ENCODE measurements at places on chromosomes 5 and 9.

- DNase-seq: no peak
These were observed 83.0 kb upstream of the GLIS3 start for GRCh38 chr9:4382722-4383317.

GRCh38 chr9:119611565-119611964, 242.3 kb upstream of the BRINP1 start:
- no peak for DNase-seq

DNA sequence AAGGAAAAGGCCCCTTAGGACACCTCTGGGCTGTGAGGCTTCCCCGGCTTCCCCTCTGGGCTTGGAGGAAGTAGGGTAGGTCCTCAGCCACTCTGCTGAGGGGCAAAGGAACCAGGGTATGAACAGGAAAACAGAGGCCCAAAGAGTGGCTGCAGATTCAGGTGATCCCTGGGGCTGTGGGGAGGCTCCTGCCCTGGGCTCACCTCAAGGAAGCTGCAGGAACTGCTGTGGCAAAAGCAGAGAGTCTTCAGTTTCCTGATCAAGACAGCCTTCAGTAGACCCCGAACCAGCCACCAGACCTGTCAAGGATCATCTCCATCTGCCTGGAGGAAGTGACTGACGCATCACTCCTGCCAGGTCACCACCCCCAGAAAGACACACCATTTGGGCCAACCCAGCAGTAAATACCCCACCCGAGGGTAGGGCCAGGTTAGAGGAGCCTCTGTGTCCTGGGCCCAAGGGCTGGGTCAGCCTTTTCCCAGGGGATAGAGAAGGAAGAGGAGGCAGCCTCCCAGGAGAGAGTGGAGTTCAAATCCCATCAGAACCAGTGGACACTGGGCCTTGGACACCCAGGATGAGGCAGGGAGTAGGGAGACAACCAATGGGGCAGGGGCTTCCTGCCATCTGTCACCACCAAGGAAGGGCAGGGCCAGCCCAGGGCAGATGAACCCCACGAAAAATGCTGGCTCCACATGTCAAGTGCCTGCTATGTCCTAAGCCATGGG, 5.8 kb upstream of the ST6GALNAC6 start:
- DNase-seq: no peak

- no peak for DNase-seq
These were observed 11.7 kb downstream of the TIMD4 start for GRCh38 chr5:156951359-156951758.

DNA sequence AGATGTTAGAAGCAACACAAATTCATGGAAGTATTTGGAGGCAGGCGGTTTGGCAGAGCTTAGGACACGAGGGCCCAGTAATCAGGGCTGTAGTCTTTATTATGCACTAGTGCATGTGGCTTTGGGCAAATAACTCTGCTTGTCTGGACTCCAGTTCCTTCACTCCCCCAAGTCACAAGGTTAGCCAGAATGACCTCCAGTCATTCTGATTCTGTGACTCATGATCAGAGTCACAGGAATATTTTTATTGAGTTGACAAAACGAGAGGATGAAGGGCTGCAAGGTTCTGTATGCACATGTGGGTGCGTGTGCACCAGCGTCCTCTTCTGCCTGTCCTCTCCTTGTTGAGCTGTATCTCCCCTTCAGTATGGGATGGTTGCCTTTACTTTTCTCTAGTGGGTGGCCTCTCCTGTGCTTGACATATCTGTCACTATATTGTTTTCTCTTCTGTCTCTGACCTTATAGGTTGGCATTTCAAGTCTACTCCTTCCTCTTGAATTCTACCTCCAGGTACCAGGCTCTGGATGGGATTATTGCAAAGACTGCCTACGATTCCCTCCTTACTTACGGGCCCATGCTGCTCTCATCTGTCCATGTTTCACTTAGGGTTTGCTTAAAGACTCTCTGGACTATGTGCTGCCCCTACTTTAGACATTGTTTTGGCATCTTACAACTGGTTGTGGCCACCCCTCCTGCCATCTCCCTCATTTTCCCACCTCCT, 94.6 kb downstream of the KDM4C start:
- DNase-seq: no peak

- no peak for DNase-seq
These were observed 8.0 kb upstream of the PDZD2 start for GRCh38 chr5:31630931-31631330.

GRCh38 chr5:106940986-106941385, 729.8 kb downstream of the EFNA5 start:
- DNase-seq: no peak

Data from 8988T (cell line).